ENCODE measurements at places on chromosomes 6 and 20.

- no peak for DNase-seq
These were observed 25.1 kb downstream of the HCK start for GRCh38 chr20:32077190-32077589.

DNA sequence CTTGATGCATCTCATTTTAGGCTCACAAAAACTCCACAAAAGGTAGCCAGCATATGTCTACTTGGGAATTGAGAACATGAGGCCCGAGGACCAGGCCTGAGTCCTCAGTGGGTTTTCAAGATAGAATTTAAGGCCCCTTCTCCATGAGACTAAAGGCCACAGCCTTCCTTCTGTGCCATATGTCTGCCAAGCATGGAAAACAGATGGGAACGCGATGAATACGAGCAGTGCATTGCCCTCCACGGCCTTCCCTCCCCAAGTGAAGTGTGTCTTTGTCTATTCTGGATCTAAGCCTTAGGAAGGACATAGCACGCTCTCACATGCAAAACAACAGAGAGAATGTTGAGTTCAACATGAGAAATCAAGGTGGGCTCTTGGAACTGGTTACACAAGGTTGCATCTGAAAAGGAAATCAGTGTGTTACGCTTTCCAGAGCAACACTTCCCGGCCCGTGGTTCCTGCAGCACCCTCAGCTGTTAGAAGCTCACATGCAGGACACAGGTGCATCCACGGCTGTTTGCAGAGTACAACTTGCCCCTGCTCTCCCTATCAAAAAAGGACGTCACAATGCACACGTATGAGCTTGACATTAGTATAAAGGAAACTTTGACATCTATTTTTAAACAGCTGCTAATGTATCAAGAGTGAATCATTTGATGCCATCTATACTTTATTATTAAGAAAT lies 229.9 kb downstream of the NRN1 start:
- DNase-seq, result no peak

DNA sequence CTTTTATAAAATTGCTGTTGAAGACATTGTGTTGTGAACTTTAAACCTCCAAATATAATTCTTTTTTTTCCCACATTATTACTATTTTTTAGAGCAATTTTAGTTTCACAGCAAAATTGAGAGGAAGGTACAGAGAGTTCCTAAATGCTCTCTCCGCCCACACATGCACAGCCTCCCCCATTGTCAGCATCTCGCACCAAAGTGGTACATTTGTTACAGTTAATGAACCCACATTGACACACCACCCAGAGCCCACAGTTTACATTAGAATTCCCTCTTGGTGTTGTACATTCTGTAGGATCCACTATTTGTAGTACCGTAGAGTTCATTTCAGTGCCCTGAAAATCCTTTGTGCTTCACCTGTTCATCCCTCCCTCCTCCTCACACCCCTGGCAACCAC lies 33.8 kb downstream of the TMEM181 start:
- no peak for DNase-seq

GRCh38 chr6:111952821-111953540 lies 79.7 kb upstream of the FYN start:
- no peak for DNase-seq

GRCh38 chr6:97703661-97704060 lies 420.6 kb upstream of the MMS22L start:
- no peak for DNase-seq

GRCh38 chr6:57138026-57138425 lies 34.1 kb upstream of the BAG2 start:
- DNase-seq, result no peak

DNA sequence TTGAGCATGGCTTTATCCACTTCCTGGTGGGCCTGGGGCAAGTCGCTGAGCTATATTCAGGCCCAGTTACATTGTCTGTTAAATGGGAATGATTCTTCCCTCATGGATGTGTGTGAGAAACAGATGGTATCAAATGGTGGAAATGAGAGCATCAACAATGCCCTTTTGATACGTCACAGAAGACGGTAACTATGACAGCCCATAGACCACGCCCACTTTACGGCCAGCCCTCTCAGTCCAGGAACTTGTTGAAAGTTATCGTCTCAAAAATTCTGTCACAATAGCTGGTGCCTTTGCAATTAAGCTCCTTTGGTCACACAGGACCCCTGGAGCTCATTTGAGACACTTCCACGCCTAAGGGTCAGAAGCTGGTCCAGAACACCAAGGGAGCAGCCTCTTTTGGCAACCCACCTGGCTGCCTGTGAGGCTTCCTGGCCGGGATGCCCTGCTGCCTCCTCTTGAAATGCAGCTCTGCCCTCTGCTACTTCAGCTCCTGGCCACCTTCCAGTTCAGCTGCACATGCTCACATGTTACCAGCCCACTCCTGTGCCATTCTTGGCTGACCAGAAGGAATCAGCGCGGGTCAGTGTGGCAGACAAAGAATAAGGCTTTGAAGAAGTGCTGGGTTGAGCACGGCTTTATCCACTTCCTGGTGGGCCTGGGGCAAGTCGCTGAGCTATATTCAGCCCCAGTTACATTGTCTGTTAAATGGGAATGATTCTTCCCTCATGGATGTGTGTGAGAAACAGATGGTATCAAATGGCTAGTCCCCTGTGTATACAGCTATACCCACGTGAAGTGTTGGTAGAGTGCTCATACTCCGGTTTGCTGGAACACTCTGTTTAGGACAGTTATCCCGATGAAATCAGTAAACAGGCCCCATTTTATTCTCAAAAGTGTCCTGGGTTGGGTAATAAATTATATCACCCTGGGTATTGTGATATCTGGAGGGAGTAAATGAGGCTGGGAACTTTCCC lies 199.2 kb upstream of the SUPT3H start:
- no peak for DNase-seq

- DNase-seq, result no peak
These were observed 119.7 kb upstream of the HDAC2 start for GRCh38 chr6:114090626-114091025.

- DNase-seq, result no peak
These were observed 34.4 kb upstream of the ARHGAP18 start for GRCh38 chr6:129744201-129744879.

DNA sequence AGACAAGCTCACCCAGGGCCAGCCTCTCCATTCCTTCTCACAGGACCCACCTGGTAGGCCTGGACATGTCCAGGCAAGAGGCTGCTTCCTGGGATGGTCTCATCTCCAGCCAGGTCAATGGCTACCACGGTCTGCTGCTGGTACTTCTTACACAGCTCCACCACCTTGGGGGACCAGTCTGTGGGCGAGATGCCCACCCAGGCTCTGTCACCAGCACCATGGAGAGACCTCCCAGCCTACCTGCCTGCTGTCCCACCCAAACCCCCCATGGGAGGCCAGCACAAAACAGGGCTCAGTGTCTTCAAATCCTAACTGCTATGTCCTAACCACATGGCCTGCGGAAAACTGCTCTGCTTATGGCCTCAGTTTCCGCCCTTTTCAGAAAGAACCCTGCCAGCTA lies 27.3 kb downstream of the ADA start:
- no peak for DNase-seq

GRCh38 chr20:44167736-44168135 lies 19.3 kb downstream of the JPH2 start:
- DNase-seq, result no peak

- no peak for DNase-seq
These were observed 376.7 kb upstream of the CITED2 start for GRCh38 chr6:139751179-139751578.

DNA sequence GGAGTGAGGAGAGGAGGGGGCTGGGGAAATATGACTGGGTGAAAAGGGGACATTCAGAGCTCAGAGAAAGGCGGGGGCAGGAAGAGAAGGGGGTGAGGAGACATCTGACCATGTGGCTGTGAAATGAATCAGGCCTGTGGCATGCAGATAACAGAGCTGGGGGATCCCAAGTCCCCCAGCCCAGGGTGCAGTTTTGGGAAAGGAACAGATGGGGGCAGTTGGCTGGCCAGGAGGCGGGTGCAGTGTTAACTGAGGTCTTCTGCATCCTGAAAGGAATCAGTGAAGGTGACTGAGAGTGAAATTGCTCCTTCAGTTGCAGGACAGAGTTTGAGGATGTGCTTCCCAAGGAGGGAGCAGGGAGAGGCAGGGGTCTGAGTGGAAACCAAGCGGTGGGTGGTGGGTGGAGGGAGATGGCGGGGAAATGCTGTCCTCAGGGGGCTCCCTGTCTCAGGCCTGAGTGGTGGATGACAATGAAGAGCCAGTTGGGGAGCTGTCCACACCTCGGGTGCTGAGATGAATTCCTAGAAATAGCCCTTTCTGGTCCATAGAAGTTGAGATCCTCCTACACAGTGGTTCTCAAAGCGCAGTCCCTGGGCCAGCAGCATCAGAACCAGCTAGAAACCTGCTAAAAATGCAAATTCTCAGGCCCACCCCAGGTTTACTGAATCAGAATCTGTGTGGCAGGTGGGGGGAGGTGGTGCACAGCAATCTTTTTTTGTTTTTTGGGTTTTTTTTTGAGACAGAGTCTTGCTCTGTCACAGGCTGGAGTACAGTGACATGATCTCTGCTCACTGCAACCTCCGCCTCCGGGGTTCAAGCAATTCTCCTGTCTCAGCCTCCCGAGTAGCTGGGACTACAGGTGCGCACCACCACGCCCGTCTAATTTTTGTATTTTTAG lies 26.0 kb upstream of the CCDC167 start:
- DNase-seq, result no peak

DNA sequence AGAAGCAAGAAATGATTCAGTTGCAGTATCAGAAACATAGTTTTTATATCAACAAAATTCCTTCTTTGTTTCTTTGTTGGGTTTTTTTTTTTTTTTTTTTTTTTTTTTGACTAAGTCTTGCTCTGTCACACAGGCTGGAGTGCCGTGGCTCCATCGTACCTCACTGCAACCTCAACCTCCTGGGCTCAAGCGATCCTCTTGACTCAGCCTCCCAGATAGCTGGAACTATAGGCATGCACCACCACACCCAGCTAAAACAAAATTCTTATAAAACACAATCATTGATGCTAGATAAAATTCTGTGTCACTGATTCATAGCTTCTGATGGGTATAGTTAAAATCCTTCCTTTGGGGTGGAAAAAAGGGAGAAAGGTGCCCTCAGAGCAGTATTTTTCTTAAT lies 110.3 kb upstream of the TNFAIP3 start:
- no peak for DNase-seq

GRCh38 chr20:46551522-46552381 lies 1.3 kb upstream of the OCSTAMP start:
- no peak for DNase-seq

DNA sequence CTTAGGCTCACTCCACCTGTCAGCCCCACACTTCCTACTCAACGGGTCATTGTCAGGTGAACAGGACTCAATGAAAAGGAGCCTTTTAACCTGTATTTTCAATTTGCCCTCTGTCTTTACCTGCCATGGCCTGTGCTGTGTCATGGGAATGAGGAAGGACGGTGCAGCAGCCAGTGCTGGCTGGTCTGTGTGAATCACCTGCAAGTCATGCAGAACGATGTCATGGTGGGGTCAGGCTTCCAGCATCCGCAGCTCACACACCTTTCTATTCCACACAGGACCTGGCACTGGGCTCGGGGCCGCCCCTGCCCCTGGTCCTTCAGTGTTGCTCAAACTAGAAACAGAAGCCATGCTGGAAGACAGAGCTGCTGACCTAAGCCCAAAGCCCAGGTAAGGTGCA lies 188.7 kb upstream of the GMDS start:
- DNase-seq, result no peak

DNA sequence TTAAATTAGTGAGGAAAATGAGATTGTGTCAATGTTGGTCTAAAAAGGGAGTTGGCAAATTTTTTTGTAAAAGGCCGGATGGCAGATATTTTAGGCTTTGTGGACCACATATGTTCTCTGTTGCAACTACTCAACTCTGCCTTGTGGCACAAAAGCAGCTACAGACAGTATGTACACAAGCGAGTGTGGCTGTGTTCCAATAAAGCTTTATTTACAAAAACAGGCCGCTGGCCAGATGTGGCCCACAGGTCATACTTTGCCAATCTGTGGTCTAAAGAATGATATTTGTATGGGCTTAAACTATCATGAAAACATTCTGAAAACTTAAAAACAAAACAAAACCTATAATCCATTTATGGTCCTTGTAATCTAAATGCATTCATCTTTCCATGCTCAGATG lies 228.3 kb downstream of the CLIC5 start:
- no peak for DNase-seq
